ENCODE measurements at places on chromosomes 7 and 10.

GRCh38 chr7:37346761-37347160 lies 101.9 kb downstream of the ELMO1 start:
- DNase-seq, result peak; percentile 92

- no peak for DNase-seq
These were observed 108.2 kb downstream of the HIP1 start for GRCh38 chr7:75630549-75630948.

GRCh38 chr7:100856871-100857282 lies 4.4 kb downstream of the SLC12A9 start:
- no peak for DNase-seq

DNA sequence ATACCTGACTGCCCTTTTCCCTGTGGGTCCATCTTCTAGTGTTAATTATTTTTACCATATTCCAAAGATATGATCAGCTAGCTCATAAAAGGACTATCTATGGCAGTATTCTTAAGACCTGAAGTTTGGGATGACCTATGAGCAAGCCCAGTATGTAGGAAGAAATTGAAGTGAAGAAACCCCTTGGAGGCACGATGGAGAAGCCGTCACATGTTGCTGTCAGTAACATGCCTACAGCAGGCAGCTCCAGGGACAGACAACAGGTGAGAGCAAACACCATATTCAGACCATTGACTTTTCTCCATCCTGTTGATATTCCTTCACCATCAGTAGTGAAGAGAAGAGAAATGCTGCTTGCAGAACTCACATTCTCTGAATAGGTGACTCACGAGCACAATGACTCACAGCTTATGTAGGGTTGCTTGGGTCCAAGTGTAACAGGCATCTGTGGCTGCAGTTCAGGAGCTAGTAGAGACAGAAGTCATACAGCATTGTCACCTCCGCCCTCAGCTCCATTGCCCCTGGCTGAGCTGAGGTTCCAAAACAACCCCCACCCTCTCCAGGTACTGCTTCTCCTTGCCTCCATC lies 8.4 kb upstream of the LYZL2 start:
- no peak for DNase-seq

- no peak for DNase-seq
These were observed 21.6 kb upstream of the ERCC6 start for GRCh38 chr10:49560526-49560925.

DNA sequence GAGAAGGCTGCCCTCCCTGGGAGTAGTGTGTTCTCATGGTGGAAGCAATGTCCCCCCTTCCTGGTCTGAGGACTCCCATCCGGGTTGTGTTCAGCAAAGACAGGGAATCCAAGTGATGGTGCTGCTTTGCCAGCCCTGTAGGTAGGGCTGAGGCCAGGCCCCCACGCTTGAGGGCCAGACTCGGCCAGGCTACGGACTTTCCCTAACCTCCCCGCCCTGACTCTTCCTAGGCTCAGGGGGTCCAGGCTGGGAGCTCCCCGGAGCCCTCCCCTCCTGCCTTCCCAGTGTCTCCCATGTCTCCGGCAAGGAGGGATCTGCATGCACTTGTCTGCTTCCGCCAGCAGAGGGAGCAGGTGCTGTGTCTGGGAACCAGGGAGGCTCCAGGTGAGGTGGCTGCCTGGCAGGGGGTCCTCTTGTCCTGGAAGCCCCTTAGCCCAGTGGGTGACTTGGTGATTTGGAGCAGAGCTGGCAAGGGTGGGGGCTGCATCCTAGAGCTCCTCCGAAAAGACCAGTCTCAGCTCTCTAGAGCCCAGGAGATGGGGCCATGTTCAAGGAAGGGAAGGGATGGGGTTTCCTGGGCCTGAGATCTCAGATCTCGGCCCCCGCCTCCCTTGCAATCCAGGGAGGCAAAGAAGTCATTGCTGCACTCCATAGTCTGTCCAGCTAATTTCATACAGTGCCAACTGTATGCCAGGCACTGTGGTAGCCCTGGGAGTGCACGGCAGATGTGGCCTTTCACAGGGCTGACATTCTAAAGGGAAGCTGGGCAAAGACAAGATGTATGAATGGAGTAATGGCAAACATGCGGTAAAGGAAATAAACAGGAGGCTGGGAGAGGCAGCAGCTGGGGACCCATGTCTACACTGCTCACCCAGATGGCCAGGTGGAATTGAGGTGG lies 20.3 kb upstream of the SFRP5 start:
- DNase-seq, result peak; percentile 41

DNA sequence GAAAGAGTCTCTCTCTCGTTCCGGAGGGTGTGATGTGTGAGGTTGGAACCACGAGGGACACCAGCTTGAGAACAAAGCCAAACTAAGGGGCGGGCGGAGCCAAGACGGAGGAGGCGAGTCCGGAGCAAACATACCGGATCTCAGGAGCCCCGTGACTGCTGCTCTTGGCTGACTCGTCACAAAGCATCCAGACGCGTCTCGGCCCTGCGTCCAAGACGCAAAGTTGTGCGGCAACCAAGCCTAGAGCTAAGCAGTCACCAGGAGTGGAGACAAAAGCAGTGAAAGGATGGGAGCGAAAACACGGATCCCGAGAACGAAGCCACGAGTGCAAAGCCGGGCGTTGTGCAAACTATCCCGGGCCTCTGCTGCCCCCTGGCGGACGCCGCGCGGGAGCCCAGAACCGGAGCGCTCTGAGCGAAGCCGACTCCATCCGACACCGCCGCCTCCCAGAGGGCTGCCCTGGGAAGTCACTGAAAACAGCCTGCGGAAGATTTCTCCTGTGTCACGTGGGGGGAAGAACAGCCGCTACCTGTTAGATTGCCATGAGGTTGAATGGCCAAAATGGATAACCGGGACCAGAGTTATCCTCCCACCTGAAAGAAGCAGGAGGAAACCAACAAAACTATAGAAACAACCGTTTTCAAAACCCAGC lies 46.4 kb upstream of the TMEM72 start:
- DNase-seq, result peak; percentile 41
